ENCODE measurements at places on chromosomes 7 and 10.

- DNase-seq: peak; percentile 30
These were observed 28.8 kb downstream of the XPNPEP1 start for GRCh38 chr10:109894516-109894915.

GRCh38 chr10:53052521-53053164 lies 280.1 kb upstream of the MBL2 start:
- peak; percentile 4 for DNase-seq

GRCh38 chr7:510782-511281 lies 8.8 kb downstream of the PDGFA start:
- DNase-seq: no peak

DNA sequence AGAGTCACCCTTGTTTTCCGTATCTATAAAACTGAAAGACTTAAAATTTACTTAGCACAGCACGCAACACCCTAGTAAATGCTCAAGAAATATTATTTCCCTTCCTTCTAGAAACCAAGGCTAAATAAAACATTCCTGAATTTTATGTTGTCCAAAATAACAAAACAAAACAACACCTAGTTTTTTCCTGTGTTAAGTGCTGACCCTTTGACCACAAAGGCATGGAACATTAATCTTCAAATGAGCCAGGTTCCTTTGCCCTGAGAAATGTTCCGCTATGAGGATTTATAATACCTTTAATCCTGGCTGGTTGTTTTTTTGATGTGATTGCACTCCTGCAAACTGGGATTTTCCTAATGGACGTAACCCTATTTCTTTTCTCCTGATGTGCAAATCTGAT lies 29.0 kb upstream of the DGKI start:
- no peak for DNase-seq

- no peak for DNase-seq
These were observed 128.4 kb downstream of the GRK5 start for GRCh38 chr10:119335671-119336353.

GRCh38 chr7:84506151-84506550 lies 311.6 kb upstream of the SEMA3A start:
- no peak for DNase-seq

DNA sequence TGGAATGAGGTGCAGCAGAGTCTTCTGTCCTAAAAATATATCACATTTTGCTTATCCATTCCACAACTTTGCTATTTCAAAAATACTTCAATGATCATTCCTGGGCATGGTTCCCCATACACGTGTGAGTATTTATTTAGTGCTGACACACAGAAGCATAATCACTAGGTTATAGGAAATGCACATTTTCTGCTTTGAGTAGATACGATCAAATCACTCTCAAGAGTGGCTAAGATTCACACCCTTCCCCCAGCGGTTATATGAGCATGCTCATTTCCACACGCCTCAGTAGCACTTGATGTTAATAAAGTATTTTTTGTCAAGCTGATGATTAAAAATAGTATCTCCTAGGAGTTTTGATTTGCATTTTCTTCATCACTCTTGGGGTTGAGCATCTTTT lies 93.5 kb upstream of the LRRC4 start:
- DNase-seq: no peak

DNA sequence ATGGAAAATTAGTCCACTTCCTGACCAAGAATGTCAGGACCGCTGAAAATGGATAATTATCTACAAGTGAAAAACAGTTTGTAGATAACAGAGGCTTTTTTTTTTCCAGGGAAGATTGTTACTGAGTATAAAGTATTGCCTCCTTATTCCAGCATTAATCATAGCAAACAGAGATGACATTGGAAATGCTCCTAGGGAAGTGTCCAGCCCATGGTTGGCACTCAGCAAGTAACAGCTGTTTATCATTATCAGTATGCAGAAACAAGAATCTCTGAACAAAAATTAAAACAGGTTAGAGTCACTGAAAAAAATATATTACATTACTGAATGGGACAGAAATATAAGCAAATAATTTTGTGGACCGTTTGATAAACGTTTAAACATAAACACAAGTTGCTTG lies 14.6 kb downstream of the FGL2 start:
- no peak for DNase-seq

GRCh38 chr7:116554911-116555310 lies 30.1 kb downstream of the CAV1 start:
- DNase-seq: no peak

DNA sequence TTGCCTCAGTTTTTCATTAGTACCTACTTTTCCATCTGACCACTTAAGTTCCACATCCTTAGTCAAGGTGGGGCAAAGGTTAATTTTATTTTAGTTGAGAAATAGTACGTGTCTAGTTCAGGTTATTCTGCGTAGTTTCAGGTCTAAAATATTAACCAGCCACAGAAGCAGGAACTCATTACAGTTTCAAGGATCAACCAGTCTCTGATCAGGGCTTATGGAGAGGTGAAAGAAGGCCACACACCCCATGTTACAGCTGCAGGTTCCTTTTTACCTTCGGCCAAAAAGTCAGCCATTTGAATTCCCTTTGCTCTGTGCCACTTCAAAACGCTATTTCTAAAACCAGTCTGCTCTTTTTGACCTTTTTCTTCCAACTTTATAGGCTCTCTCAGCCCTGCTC lies 134.2 kb downstream of the CTTNBP2 start:
- DNase-seq: no peak

DNA sequence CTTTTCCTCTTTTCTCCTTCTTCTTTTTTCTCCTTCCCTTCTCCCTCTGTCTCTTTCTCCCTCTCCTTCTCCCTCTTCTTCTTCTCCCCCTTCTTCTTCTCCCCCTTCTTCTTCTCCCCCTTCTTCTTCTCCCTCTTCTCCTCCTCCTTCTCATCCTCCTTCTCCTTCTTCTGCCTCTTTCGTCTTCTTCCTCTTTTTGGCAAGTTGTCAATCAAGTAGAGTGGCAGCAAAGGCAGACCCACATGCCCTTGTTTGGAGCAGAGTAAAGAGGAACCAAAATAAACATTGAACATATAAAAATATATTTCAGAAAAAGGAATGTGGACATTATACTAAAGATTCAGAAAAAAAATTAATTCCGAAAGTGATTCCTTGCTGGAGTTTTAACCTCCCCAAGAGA lies 59.6 kb upstream of the ZNF33B start:
- DNase-seq: peak; percentile 1

DNA sequence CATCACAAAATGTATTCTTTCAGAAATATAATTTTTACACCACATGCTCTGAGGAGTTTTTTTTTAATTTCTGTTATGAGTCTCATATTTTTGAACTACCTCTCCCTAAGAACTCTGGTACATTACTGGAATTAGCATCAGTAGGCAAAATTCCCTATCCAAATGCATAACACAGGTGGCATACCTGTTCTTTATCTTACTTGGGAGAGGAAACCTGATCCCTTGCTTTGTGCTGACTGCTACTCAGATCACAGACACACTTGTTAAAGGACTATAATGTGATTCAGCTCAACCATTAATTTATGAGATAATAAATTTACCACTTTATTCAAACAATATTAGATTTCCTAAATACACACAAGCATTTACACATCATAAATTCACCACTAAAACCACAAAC lies 617.2 kb downstream of the GRM8 start:
- DNase-seq: no peak

- peak; percentile 57 for DNase-seq
These were observed 18.4 kb downstream of the SPOCK2 start for GRCh38 chr10:72069751-72070526.

- no peak for DNase-seq
These were observed 793.4 kb downstream of the NRG3 start for GRCh38 chr10:82668221-82668895.

- no peak for DNase-seq
These were observed 190.1 kb downstream of the MLLT10 start for GRCh38 chr10:21724020-21724589.

- DNase-seq: no peak
These were observed 31.3 kb upstream of the NANOS1 start for GRCh38 chr10:118998183-118998582.

- DNase-seq: no peak
These were observed 152.3 kb upstream of the LANCL2 start for GRCh38 chr7:55212838-55213237.

DNA sequence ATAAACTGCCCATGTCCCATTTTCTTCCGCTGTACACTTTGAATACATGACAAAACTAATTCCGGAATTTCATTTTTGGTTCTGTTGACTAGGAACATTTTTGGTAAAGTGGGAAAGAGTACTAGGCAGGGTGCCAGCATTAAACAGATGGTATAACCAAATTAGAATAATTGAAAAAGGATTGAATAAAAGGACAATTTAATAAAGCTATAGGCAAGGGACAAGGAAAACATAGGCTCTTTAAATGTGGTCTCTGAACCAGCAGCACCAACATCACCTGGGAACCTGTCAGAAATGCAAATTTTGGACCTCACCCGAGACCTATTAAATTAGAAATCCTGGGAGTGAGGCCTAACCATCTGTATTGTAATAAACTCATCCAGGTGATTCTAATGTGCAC lies 376.9 kb downstream of the LRRTM3 start:
- DNase-seq: no peak

DNA sequence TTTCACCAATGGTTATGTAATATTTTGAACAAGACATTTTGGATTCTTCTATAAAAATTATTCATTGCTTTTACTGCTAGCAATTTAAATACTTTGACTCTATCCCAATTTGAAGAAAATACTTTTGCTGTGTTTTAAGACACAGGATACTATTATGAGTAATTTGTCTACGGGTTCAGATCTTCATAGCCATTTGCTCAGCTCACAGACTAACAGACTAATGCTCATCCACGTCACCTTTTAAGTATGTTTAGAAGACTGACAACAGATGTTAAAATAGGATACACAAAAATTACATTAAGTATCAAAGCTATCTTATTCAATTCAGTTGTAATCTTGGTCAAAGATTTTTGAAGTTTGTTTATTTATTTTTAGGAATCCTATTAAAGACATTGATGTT lies 251.3 kb upstream of the CHRM2 start:
- no peak for DNase-seq

DNA sequence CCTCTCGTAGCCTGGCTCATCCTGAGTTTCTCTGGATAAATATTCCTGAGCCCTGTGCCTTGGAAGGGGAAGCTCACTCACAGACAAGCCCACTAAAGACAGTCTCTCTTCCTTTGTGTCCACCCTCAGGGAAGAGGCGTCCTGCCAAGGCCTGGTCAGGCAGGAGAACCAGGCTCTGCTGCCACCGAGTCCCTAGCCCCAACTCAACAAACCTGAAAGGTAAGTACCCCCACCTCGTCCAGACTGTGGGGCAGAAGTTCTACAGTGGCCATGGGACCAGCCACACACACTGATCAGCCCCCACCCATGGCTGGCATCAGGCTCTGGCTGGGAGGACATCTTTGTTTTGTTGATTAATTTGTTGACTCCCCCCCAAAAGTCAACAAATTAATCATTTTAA lies 2.8 kb downstream of the GPR15LG start:
- DNase-seq: no peak

- DNase-seq: no peak
These were observed 448.1 kb upstream of the PODXL start for GRCh38 chr7:132004529-132004928.

DNA sequence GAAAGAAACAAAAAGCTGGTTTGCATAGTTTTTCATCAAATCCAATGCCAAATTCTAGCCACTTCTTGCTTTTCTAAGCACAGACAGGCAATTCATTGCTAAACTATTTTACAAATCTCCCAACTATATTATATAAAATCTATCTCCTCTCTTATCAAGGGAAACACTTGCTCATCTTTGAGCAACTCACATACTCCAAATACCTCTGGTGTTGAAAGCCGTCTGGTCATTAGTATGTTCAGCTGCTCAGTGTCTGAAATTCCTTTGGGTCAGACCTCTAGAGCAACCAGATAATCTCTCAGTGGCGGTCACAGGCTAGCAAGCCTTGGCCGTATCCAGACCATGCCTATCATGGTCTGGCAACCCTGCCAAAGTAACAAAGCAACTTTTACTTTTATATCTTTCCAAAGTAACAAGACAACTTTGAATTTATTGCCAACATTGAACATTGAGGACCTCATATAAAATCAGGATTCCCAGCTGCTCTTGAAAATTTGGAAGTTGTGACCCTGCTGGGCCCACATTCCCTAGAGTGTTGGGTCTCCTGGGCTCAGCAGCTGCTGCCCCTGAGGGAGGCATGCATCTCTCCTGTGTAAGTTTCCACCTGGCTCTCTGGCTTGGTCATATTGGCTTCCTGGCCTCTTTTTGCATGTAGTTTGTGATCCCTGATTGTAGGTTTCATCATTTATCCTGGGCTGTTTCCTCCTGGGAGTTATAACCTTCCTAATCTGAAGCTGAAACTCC lies 56.8 kb upstream of the LANCL2 start:
- DNase-seq: no peak

DNA sequence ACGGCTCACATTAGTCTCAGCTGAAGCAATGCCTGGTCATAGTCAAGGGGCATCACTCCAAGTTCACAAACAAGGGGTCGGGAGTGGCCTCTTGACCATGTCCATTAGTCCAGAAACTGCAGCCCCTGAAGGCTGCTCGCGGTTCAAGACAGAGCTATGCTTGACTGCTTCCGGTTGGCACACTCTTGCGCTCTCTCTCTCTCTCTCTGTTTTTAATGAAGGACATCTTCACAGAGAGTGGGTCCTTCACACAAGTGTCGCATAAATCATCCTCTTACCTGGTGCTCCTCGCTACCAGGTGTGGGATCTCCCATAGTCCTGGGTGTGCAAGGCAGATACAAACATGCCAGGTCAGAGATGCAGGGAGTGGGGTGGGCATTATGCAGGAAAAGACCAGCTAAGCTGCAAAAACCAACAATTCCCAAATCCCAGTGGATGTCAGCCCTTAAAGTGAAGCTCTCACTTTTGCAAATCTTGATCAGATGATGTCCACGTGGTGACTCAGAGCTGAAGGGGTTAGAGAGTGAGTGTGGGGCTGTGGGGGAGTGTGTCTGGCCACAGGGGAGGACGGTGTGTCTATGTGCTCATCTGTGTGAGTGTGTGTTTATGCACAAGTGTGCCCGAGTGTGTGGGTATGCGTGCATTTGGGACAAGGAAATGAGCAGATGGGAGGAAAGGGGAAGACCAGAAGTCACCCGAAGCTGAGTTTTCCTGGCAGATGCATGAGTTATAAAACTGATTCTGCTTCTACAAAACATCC lies 83.7 kb upstream of the PPP2R2D start:
- no peak for DNase-seq

DNA sequence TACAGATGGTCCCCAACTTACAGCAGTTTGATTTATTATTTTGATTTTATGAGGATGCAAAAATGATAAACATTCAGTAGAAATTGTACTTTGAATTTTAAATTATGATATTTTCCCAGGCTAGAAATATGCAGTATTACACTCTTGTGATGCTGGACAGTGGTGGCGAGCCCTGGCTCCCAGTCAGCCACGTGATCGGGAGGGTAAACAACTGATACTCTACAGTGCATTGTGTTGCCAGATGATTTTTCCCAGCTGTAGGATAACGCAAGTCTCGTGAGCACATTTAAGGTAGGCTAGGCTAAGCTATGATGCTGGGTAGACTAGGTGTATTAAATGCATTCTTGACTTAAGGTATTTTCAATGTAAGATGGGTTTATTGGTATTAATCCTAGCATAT lies 865.2 kb downstream of the SORCS3 start:
- DNase-seq: no peak

GRCh38 chr10:63208986-63209385 lies 75.9 kb downstream of the NRBF2 start:
- no peak for DNase-seq

GRCh38 chr7:12199363-12199762 lies 11.7 kb upstream of the TMEM106B start:
- DNase-seq: no peak

- DNase-seq: no peak
These were observed 29.5 kb upstream of the C7orf33 start for GRCh38 chr7:148561099-148561498.

Measured in KBM-7 (cell line).